EL (cell line): ENCODE measurements at places on chromosomes 4 and X.

DNA sequence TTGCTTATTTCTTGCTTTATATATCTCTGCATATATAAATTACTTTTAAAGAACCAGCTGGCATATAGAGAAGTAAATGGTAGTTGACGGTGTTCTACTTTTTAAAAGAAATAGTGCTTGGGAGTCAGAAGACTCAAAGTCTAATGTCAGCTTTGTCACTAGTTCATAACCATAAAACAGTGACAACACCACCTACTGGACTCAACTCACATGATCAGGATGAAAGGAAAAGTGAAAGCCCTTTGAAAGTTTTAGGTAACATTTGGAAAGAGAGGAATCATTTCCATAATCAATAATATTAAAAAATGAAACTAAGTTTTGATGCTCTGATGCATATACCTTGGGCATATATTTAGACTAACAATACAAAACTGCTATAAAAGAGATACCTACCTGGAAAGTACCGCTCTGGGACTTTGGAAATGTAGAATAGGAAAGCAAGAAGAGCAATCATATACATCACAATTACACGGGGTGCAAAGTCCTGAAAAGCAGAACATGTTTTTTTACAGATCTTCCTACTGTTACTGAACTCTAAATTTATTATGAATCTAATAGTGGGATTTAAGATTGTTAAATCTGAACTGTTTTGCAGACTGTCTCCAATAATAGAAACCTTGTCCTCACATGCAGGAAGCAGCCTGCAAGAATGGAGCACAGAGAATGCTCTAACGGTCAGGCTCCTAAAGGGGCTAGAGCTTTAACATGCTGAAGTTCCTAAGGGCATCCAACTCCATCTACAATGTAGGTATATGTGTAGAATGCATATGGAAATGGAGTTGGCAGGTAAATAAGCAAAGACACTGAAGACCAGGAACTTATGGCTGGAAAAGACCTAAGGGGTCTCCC, 15.6 kb downstream of the PAQR3 start:
- no peak for DNase-seq

DNA sequence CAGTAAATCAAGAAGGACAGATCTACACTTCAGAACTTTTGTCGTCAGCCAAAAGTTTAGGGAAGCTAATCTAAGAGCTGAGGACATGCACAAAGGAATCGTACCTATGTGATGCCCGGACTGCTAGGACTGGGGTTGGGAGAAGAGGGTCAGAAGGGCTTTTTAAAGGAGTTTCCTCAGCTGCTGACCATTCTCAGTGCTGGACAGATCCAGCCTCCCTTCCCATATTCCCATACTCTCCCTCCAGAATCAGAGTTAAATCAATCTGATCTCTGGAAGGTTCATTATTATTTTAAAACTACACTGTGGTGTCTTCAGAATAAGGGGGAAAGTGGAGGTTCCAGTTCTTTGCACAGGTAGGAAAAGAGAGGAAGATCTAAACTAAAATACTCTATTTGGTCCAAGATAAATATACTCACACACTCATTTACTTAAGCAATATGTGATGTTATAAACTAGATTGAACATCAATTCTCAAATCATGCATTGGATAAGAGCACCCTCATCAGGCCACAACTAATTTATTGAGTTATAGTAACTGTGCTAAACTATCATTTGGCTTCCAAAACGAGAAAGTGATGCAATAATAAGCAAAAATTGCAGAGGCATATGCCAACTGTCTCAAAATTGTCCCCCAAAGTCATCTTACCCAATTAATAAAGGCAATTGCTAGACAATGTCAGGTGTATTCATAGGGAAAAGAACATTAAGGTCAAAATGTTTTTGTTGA, 124.7 kb downstream of the HNRNPD start:
- DNase-seq: no peak

DNA sequence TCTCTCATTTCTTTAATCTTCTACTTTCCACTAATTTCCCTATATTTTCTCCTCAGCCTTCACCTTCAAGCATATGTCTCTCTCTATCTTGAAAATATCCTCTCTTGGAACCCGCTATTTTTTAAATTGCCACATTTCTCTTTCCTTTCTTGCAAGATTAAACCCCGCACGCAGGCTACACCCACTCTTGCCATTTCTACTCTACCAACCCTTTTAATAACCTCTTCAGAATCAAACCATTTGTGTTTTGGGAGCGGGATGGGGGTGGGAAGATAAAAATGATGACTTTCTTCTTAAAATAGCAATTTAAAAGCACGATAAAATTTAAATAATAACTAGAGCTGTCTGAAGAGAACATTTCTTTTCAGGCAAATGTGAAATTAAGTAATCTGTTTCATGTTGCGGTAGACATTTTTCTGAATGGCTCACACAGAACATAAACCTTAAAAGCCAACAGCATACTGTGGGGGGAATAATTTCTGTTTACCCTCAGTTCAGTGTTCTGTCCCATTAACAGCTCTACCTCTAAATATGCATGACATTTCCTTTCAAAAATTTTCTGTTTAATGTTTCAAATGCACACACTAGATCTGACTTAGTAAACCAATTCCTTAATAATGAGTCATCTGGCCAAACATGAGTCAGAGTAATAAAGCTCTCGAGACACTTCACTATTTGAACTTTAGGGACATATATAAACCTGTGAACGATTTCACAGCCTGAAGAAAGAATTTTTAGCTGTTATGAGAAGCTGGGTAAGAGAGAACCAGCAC, 20.5 kb downstream of the ARSJ start:
- DNase-seq: peak; percentile 97

- DNase-seq: no peak
Observed at GRCh38 chrX:132638313-132638712, 149.5 kb upstream of the MBNL3 start.

DNA sequence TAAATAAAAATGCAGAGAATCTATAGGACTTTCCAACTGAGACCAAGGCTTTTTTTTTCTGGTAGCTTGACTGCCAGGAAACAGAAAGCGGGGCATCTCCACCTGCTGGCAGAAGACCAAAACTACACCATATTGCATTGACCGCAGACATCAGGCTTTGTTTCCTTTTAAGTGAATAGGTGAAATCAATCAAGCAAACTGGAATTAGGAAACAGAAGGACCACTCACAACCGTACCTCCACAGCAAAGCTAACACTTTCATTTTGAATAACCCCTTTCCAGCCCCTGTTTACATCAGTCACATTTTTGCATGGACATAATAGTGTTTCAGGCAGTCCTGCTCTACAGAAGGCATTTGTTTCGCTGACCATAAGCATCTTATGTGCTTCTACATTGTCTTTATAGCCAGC, 218.2 kb downstream of the IDS start:
- peak; percentile 8 for DNase-seq

- no peak for DNase-seq
Observed at GRCh38 chr4:3704669-3705068, 61.5 kb upstream of the ADRA2C start.

DNA sequence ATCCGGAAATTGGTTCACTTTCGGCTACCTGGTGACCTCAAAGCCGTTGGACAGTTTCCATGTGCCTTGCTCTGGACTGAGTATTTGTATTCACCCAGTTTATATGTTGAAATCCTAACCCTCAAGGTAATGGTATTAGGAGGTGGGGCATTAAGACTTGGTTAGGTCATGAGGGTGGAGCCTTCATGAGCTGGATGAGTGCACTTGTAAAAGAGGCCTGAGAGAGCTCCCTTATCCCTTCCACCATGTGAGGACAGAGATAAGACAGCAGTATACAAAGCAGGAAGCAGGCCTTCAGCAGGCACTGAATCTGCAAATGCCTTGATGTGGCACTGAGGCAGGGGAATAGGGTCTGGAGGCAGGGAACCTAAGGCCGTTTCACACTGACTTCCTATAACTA, 5.3 kb upstream of the OPHN1 start:
- DNase-seq: no peak

DNA sequence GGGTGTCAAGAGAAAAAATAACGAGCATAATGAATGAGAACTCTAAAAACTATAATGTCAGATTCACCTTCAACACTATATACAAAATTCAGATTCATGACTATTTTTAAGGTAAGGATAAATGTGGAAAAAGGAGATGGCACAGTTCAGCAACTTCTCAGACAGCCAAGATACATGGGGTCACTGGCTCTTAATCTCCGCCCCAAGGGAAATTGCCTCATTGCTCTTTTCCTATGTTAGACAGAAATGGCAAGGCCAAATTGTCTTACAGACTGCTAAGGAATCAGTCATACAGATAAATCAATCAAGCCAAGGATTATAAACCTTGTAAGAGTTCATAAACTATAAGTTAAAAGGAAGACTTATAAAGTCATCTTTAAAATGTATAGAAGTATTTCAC, 183.4 kb downstream of the OPHN1 start:
- no peak for DNase-seq

DNA sequence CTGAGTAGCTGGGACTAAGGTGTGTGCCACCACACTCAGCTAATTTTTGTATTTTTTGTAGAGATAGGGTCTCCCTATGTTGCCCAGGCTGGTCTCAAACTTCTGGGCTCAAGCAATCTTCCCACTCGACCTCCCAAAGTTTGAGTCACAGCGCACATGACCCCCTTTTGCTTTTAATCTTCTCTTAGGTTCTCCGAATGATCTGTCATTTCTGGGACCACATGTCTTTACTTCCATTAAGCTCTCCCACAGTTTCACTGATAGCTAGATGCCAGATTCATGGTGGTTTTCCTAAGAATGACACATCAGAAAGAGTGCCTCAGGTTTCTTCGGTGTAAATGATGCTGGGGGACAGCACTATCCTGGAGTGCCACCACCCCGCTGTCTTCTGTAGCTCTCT, 17.9 kb downstream of the PRKX start:
- no peak for DNase-seq

DNA sequence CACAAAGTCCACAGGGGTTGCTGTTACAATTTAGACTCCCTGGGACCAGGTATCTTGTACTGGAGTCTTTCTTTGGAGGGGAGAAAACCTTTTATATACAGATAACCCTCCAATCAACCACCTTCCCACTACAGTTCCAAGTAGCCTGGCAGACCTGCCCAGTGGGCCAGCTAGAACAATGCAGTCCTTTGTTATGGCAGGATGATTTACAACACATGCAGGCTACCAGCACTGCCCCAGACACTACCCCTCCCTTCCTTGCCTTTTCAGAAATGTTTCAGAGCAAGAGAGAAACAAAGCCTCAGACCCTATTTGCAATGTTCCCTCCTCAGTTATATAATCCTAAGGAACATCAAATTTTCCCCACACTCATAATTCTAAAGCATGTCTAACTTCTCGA, 11.1 kb downstream of the RASL11B start:
- DNase-seq: no peak

DNA sequence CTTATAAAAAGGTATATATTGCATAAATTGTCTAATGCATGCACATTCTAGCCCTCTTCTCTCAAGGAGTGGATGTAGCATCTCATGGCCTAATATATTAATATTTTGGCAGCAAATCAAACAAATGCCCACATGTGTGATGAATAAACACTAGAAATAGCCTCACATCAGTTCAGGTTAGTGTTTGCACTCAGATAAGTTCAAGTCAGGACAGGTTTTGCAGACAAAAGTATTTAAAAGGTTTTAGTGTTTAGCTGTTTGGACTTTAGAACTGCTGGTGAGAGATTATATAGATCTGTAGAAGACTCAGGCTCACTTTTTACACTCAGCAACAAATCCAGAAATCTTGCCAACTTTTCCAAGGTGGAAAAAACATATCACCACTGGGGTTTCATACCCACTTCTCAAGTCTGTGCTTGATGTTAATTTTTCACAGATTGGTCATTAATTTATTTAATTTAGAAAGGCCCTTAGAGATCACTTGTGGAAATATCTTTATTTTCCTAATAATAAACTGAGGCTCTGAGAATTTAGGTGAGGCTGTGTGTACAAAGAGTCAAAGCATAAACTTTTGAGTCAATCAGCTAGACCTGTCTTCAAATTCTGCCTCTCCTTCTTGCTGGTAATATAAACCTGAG, 362.6 kb downstream of the GASK1B start:
- no peak for DNase-seq
